LNCaP clone FGC (cell line): ENCODE measurements at places on chromosomes 1 and 21.

- DNase-seq, result peak; percentile 6
Measured at GRCh38 chr1:75053207-75053606, 81.0 kb upstream of the LHX8 start.

DNA sequence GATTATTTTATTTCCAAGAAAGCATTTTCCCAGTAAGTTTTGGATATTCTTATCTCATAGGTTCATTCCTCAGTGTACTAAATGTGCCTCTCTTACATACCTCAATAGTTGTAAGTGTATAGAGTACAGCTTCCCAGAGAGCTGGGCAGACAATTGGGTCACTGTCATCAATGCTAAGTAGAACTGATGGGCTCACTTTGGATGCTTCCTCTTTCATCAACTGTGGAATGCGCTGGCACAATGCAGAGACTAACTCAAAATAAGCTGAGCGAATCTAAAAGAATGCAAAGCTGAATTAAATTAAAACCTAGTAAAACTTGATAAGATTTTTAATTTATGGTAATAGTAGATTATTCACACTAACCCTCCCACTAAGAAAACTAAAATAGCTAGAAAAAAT is 21.5 kb downstream of the LTN1 start:
- no peak for DNase-seq

DNA sequence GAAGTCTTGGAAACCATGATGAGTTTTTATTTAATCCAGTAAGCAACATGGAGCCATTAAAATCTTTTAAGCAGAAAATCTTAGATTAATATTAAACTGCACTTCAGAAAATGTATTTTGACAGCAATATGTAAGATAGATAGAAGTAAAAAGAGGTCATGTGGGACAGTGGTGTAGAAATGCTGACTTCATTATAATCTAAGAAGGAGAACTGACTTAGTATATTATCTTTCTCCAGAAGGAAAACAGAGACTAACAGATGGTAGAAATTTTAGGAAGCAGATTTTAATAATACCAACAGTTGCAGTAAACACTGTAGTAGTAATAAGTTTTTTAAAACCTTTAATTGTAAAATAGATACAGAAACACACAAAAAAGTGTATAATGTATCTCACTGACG is 272.9 kb downstream of the TPR start:
- no peak for DNase-seq

DNA sequence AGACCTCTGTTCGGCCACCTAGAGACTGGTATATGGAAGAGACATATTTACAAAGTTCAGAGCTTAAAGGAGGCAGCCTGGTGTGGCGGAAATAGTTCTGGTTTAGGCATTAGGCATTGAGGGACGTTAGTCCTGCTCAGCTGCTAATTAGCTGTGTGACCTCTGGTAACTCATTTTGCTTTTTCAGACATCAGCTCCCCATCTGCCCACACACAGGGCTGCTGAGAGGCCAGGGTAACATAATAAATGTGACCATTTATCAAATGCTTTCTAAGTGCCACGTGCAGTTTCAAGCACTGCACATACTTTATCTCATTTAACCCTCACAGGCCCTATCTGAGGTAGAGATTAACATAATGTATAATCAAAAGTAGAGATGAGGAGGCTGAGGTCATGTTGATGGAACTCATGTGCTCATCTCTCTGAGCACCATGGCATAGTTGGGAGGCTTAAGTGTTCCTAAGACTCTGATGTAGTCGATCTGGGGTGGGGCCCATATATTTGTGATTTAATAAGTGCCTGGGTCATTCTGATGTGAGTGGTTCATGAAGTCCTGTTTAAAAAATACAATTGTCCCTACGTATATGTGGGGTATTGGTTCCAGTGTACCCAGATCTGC is 267.2 kb upstream of the PLXNA2 start:
- DNase-seq, result no peak

GRCh38 chr21:46289655-46290179 is 3.6 kb downstream of the YBEY start:
- no peak for DNase-seq

- DNase-seq, result no peak
Measured at GRCh38 chr1:213651077-213651476, 336.7 kb upstream of the PROX1 start.

DNA sequence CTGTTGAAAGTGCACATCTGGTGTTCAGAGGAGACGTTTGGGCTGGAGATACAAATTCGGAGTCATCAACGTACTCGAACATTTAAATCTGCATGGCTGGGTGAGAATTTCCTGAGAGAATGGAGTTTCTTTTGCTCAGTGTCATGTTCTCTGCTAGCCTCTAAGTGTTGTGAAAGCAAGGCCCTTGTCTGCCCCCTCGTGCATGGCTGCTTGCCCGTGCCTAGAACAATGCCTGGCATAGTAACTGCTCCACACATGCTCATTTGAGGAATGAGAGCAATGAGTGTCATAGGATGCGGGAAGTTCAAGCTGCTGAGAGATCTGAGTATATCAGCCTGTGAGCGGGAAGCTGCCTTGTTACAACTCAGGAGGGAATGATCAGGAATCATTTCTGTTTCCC is 171.1 kb upstream of the CSF3R start:
- peak; percentile 17 for DNase-seq
